Retina (tissue), 1 donor: ENCODE measurements at places on chromosomes 1 and 21.
A peak's percentile ranks its signal among the peaks of the same experiment; 100 is the strongest.

DNA sequence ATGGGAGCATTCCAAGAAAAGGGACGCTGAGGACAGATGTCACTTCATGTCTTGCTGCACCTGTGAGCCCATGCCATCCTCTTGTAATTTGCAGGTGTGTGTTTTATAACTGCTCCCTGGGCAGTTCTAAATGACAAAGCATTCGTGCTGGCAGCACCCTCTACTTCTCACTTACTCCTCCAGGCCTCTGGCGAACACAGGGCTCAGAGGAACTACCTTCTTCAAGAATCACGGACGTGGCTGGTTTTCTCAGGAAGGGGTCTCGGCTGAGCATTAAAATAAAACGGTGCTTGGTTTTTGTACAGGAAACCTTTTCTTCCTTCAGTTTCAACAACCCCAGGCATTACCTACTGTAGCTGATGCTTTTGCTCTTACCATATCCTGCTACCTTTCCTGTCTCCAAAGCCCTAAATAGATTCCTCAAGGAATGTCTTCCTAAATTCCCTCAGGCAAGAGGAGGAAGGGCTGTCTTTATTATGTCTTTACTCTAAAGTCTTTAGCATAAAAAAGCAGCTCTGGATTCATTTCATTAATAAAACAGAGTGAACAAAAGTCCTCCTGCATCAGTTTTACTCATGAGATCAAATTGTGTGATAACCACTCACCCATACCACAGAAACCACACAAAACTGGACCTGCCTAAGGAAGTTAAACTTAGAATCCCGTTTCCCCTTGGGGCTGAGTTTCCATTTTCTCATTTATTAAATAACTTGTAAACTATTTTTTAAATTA, 79.0 kb upstream of the MAP10 start:
- DNase-seq, result no peak

DNA sequence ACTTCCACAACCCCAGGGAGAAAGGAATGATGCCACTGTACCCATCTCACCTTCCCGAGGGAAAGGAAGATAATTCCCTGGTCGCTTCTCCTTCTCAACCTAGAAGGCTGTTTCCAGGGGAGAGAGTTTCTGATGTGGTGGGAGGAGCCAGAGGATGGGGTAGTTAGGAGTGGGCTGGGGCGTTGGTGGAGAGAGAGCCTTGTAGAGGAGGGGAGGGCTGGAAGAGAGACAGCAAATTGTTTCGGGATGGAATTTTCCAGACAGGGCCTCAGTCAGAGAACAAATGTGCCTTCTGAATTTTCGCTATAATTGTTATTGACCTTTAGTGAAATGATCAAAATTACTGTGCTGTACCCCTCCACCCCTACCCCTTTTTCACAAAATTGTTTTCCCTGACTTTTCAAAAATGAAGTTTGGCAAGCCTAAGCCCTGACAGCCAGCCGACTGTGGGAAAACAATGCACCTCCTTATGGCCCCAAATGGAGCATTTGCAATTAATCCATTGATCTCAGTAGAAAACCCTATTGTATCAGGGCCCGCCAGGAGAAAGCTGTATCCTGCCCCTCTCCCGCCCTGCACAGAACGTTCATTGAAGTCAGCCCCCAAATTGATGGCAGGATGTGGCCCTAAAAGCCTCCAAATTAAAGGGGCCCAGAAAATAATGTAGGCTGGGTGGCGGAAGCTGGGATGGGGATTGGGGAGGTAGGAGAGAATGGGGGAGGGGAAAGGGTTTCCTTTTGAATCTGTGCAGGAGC, 69.1 kb upstream of the JUN start:
- DNase-seq, result no peak

DNA sequence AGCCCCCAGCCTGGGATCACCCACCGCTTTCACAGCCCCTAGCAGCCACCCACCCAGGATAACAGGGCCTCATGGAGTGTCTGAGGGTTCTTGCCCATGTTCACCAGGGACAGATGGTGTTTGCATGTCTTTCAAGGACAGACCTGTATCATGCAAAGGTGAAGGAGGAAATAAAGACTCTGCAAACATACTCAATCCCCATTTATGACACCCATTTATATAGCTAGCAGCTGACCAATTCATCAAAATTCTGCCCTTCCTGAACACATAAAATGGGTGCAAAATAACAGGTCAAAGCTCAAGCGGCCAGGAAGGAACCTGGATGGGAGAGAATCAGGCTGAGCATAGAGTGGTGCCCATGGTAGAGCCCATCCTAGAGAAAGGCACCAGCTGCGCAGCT, 32.8 kb upstream of the LYPD8 start:
- no peak for DNase-seq

- peak; percentile 41 for DNase-seq
Observed at GRCh38 chr1:169196161-169196560, 89.7 kb downstream of the ATP1B1 start.

GRCh38 chr1:166988974-166989515, at the start of gene MAEL:
Gene MAEL (plus strand): TSS chr1:166989280. CDS start chr1:166989353, 73 bp downstream.
- no peak for DNase-seq

- DNase-seq, result no peak
Observed at GRCh38 chr1:21200767-21201166, 24.1 kb upstream of the EIF4G3 start.
